ENCODE measurements at places on chromosomes 6 and 20. TPM values are rescaled to one million over a fixed set of nuclear protein-coding genes. Genes with fewer than 3 reads are reported as not detected.

- no peak for DNase-seq
Observed at GRCh38 chr6:31157513-31158139, at the start of gene CCHCR1. CCHCR1 (minus strand) TSS chr6:31157802; CDS start chr6:31157600, 202 bp downstream.

- no peak for DNase-seq
Observed at GRCh38 chr6:4671587-4672115, 104.6 kb upstream of the CDYL start.

GRCh38 chr20:6165346-6165745 is 42.5 kb upstream of the FERMT1 start:
- no peak for DNase-seq

DNA sequence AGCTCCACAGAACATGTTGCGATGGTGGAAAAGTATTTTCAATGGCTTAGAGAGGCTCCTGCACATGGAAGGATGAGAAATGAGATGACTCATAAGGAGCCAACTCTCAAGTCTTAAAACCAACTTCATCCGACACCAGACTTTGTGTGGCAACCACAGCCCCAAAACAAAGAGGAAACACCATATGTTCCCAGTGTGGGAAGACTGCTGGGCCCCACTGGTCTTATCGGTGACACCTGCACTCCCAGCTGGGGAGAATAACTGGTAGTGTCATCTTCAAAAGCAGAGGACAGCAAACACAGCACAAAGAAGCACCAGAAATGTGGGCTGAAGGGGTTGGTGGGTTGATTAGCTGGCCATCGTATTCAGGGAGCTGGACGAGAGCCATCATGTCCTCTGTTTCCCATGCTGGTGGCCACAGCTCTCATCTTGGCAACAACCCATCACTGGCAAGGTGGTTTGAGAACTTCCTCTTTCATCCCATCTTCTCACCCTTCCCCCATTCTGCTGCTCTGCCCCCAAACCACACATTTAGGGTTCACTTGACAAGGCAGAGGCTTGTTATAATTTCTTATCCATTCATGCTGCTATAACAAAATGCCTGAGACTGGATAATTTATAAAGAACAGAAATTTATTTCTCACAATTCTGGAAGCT is 46.0 kb upstream of the TASP1 start:
- DNase-seq: no peak

DNA sequence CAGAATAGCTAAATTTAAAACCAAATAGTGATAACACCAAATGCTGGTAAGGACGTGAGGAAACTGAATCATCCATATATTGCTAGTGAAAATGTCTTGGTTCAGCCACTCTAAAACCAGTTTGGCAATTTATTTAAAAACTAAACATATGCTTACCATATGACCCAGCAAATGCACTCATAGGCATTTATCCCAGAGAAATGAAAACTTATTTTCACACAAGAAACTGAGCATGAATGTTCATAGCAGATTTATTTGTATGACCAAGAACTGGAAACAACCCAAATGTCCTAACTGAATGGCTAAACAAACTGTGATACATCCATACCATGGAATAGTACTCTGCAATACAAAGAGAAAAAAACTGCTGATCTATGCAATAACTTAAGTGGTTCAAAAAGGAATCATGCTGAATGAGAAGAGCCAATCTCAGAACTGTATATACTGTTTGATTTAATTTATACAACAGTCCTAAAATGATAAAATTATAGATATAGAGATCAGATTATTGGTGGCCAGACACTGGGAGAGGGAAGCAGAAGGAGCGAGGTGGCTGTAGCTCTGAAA is 115.6 kb upstream of the ADGRF1 start:
- no peak for DNase-seq

GRCh38 chr6:122790423-122791309 is 1.6 kb downstream of the SMPDL3A start:
- DNase-seq: no peak

- no peak for DNase-seq
Observed at GRCh38 chr6:152984513-152984872, 1.7 kb upstream of the FBXO5 start.

- no peak for DNase-seq
Observed at GRCh38 chr6:46323966-46324622, 153.3 kb upstream of the ENPP5 start.

- DNase-seq: no peak
Observed at GRCh38 chr6:20564269-20564668, 30.0 kb downstream of the CDKAL1 start.

GRCh38 chr20:48728042-48728825 is 99.6 kb downstream of the PREX1 start:
- DNase-seq: no peak

DNA sequence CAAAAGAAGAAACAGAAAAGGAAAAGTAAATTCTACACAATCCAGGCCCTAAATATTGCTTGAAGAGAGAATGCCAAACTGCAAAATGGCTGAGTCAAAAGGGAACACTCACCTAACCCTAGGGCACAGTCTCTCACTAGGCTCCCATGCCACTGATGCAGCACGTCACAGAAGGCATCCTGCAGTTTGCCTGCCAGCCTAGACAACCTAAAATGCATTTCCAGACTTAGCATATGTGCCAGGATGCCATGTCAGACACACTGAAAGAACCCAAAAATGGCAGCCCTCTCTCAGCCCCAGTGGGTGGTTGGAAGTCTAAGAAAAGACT is 10.6 kb upstream of the SIRPD start:
- DNase-seq: no peak

- DNase-seq: no peak
Observed at GRCh38 chr6:128241216-128241615, 279.2 kb downstream of the PTPRK start.

GRCh38 chr6:79813854-79814709 is 133.3 kb downstream of the ELOVL4 start:
- peak; percentile 61 for DNase-seq

DNA sequence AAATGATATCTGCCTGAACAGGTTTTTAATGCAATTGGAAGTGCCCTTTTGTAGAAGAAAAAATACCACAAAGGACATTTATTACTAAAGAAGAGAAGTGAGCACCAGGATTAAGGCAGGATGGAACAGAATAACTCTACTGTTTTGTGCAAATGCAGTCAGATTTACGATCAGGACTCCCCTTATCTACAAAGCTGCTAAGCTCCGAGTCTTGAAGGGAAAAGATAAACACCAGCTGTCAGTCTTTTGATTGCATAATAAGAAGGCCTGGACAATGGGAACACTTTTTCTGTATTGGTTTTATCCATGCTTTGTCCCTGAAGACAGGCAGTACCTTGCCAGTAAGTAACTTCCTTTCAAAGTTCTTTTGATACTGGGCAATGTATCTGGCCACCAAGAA is 797.9 kb upstream of the SLC35B3 start:
- DNase-seq: no peak

DNA sequence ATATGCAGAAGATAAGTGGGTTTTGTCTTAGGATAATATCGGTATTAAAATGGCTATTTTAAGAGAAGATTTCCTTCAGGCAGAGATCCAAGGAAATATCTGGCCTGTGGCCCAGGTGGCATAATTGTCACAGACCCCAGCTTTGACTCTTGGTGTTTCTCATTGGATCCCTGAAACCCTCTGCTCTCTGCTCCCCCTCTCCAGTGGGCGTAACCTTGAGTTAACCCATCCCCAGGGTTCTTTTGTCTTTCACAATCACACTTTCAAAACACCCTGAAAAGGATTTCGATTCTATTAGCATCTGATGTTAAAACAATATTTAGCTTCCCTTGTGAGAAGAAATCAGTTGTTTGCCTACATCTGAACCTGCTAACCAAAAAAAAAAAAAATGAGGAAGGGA is 7.2 kb downstream of the SSTR4 start:
- DNase-seq: no peak

- DNase-seq: no peak
Observed at GRCh38 chr6:75761489-75761888, 12.4 kb downstream of the MYO6 start.

- no peak for DNase-seq
Observed at GRCh38 chr6:12196326-12196936, 93.7 kb upstream of the EDN1 start.

GRCh38 chr20:9262653-9263194 is 193.8 kb downstream of the PLCB4 start:
- DNase-seq: no peak

GRCh38 chr20:13883425-13883824 is 98.6 kb downstream of the NDUFAF5 start:
- no peak for DNase-seq

- peak; percentile 70 for DNase-seq
Observed at GRCh38 chr6:24933868-24934401, 1.8 kb downstream of the RIPOR2 start.

Gene CDSN
- total RNA-seq: not detected

Gene NOX3
- not detected for total RNA-seq

Gene GSTA5
- total RNA-seq: not detected

Gene RCAN2
- 3.0 TPM for total RNA-seq

Gene RFX6
- not detected for total RNA-seq

Gene RARS2
- 44.4 TPM for total RNA-seq

Gene LTA
- not detected for total RNA-seq

Gene FKBP1C
- total RNA-seq: 1.2 TPM

Gene AIF1
- total RNA-seq: 3.2 TPM

Gene C6orf15
- total RNA-seq: not detected

Gene FITM2
- total RNA-seq: 1.7 TPM

Gene SIRPB1
- 1.0 TPM for total RNA-seq

Gene TREML1
- total RNA-seq: not detected

Gene FOXQ1
- total RNA-seq: 0.15 TPM

All from H9 (cell line).